Hair follicle dermal papilla cell (primary cell): ENCODE measurements at places on chromosomes 6 and 20. TPM values are rescaled to one million over a fixed set of nuclear protein-coding genes. Genes with fewer than 3 reads are reported as not detected.

CLPSL1 gene
- total RNA-seq: not detected in 2 replicates

DOK5 gene
- total RNA-seq: 21.3 and 22.3 TPM in 2 replicates

AIF1 gene
- total RNA-seq: not detected in 2 replicates

RHAG gene
- not detected in 2 replicates for total RNA-seq

CALHM5 gene
- 4.4 and 6.2 TPM in 2 replicates for total RNA-seq
